ENCODE measurements at places on chromosomes 6 and 20. TPM values are rescaled to one million over a fixed set of nuclear protein-coding genes. Genes with fewer than 3 reads are reported as not detected.
A peak's percentile ranks its signal among the peaks of the same experiment; 100 is the strongest.

The POU3F2 gene
- total RNA-seq = not detected

The DEFB124 gene
- not detected for total RNA-seq

GRCh38 chr6:51626391-51626790 is 461.0 kb downstream of the PKHD1 start:
- DNase-seq = no peak

- DNase-seq = no peak
These were observed 448.0 kb downstream of the HAO1 start for GRCh38 chr20:7492257-7492656.

DNA sequence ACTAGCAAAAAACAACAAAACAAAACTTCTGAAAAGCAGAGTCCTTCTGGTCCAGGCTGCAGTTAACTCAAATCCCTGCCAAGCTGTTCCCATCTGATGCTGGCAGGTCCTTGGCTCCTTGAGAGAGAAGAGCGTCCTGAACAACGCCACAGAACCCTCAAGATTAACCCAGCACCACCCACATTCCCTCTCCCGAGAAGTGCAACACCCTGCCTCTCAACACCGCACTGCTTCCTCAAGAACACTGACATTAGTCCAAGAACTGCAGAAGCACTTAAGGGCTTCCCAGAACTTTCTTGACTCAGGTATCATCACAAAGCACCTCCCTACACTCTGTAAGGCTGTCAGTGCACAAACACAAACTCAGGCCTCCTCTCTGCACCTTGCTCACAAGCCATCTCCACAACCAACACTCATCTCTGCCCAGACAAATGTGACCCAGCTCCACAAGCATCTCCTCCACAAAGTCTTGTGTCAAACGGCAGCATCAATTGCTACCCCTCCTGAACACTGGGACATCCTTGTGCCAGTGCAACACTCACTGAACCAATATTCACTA is 7.5 kb downstream of the MRPL14 start:
- DNase-seq = no peak

DNA sequence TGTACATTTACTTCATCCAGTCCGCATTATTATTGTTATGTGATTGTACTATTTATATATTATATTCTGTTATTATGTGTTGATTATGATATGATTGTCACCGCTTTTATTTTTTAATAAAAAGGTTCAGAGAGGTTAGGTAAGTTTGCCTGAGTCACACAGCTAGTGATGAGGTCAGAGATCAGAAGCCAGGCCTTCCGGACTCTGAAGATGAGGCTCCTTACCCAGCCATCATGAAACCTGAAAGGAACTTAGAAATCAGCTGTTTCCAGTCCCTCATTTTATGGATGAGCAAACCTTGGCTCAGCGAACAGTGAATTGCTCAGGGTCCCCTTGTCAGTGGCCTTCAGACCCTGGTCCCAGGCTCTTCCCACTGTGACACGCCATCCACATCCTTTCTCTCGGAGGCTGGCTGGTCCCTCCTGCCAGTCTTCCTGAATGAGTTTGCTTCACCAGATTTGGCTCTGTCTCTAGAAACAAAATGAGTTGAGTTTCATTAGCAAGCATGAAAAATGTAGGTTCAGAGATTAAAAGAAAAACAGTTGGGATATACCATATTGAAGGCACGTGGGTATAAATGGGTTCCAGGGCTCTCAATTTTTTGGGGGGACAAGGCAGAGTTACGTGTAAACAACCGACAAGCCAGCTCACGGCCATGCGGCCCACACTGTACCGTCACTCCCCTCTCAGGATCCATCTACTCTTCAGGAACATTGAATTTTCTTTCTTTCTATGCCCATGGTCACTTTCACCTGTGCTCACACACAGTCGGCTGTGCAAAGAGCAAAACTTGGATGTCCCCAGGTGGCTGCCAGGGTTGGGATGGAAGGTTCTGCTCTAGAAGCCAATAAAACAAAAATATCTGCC is 132.9 kb downstream of the ZDHHC14 start:
- no peak for DNase-seq

DNA sequence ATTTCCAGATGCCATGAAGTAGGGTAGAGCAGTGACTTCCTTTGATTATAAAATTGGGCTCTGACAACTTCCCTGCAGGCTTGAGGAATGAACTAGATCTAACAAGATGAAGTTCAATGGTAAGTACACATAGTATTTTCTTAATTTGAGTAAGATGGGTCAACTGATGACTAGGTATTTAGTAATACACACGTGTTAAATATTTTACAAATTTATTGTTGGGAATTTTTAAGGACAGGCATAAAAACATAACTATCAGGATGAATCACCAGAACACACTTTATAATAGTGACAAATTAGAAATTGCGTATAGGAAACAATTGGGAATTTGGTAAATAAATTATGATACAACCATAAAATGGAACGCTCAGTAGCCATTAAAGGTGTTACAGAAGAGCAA is 762.4 kb upstream of the SLC35B3 start:
- no peak for DNase-seq

DNA sequence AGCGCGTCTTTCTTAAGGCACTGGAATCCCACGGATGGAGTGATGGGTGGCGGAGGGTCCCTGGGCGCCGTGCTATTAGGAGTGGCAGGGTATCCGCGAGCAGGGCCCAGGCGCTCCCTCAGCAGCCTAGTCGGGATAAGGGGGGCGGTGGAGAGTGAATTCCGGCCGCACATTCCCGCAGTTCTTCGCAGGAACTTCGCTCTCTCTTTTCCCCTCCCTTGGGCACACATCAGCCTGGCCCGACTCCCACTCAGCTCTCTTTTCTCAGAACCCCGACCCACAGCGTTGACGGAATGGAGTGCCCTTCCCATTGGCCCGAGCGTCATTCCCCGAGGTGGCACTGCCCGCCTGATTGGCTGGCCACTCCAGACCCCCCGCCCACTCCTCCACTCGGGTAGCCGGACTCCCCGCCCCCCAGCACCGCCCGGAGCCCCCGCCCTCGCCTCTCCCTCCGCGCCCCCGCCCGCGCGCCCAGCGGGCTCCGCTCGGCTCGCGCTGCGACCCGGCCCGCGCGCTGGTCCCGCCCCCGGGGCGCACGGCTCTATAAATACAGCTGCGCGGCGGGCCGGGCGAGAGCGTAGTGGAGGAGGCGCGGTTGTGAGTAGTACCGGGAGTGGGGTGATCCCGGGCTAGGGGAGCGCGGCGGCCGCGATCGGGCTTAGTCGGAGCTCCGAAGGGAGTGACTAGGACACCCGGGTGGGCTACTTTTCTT is at the start of gene ID4:
ID4 (plus strand) TSS at position 572 of the 712 bp plus-strand sequence. CDS start 385 bp downstream, outside the sequence.
- peak; percentile 67 for DNase-seq

- no peak for DNase-seq
These were observed 50.9 kb upstream of the CCDC28A start for GRCh38 chr6:138722425-138723371.

DNA sequence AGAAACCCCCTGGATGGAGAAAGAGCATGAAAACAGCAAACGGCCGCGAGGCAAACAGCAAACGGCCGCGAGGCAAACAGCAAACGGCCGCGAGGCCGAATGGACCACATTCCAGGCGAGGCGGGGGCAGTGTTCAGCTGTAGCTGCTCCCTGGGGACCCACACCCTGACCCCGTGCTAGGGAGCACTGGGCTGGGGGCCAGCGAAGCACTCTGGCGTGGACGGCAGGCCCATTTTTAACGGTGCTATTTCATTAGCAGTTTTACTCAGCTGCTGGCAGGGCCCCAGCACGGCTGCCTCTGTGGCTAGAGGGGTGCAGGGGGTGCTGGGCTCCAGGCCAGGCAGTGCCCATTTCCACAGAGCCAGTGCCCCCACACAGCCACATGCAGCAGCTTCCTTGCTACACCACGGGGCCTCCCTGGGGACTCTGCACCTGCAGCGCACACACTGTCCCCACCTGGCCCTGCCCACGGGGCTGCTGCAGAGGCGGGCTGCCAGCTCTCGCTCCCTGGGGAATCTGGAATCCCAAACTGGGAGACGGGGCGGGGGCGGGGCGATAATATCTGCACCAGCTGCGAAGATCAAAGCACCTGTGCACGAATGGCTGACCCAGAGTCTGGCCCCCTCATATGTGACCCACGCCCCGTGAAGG is 35.6 kb upstream of the SLCO4A1 start:
- no peak for DNase-seq

DNA sequence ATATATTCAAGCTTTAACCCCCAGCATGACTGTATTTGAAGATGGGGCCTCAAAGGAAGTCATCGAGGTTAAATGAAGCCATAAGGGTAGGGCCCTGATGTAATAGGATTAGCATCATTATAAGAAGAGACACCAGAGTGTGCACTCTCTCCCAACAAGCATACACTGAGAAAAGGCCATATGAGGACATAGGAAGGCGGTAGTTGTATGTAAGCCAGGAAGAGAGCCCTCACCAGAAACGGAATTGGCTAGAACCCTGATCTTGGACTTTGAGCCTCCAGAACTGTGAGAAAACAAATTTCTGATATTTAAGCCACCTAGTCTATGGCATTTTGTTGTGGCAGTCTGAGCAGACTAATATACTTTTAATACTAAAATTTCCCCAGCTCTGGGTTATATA is 150.1 kb upstream of the STXBP5 start:
- no peak for DNase-seq

DNA sequence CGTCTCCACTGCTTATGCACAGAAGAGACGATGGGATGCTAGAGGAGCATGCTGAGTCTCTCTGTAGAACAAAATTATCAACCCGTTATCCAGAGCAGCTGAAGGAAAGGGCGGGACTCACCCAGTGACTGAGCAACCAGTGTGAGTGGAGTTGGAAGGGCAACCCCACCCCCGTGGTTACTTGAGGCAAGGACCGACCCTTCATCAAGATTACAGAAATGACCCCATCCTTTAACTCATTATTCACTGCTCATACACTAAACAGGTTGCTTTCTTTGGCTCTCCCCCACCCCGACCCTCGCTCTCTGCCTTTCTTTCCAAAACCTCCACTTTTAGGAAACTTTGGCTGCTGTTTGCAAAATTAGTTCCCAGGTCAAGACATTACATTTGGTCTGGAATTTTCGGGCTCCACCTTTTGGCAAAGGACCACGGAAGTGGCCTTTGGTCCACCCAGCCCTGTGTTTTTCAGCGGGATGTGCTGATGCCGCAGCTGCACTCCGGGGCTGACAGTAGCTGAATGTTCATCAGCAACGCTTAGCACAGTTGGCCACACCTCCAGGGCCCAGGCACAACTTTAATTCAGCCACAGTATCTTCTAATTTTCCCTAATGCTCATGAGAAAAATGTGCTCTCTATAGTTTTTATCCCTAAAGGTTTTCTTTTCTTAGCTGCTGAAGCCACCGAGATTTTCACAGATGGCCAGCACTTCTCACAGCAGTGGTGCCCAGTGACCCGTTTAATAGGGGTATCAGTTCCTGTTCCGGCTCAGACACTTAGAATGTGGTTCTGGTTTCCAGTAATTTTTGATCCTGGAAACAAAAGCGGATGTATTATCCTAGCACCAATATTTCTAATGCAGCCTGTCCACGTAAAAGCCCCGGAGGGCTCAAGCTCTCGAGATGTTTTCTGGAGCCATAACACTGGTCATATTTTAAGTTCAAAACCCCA is 103.6 kb upstream of the NXT1 start:
- DNase-seq = no peak

- no peak for DNase-seq
These were observed 76.8 kb upstream of the FOXP4 start for GRCh38 chr6:41469156-41470028.

GRCh38 chr20:15628851-15629353 is 944.3 kb downstream of the KIF16B start:
- no peak for DNase-seq

DNA sequence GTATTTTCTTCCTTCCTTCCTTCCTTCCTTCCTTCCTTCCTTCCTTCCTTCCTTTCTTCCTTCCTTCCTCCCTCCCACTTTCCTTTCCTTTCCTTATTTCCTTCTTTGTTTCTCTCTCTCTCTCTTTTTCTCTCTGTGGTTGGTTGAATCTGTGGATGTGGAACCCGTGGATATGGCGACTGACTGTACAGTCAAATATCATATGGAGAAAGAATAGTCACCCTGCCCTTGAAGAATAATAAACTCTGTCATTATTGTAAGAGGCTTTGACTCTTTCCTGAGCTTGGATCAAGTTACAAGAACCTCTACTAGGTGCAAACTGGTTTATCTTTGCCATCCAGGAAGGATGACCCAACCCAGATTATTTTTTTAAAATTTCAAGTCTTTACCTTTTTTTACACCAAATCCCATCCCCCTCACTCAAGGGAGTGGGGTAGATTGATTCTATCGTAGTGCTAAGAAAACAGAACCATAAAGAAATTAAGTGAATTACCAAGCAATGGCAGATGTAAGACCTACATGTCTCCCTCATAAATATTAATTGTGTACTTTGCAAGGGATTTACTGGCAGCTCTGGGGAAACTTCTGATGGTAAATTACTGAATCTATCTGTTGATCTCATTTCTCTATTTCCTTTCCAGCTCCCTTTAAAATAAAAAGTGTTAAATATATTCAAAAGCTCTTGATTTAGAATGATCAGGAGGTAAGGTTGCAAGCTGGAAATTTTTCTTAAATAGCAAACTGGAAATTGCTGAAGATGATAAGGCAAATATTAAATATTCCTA is 667.5 kb downstream of the UTRN start:
- no peak for DNase-seq

DNA sequence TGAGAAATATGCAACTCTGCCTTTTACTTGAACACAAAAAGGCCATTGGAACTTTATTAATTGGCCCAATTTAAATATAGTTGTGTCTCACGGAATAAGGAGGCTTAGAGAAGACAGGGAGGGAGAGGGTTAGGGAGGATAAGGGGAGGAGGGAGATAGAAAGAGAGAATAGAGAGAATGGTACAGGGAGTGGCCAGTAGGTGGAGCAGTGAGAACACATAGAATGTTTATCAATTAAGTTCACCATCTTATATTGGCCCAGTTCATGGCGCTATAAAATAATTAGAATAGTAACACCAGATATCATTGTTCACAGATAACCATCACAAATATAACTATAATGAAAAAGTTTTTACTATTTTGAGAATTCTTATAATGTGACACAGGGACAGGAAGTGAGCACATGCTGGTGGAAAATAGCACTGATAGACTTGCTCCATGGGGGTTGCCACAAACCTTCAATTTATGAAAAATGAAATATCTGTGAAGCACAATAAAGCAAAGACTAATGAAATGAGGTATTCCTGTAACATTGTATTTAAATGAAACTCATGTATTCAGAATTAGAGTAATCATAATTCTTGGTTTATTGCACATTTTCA is 374.1 kb upstream of the MANEA start:
- DNase-seq = no peak

DNA sequence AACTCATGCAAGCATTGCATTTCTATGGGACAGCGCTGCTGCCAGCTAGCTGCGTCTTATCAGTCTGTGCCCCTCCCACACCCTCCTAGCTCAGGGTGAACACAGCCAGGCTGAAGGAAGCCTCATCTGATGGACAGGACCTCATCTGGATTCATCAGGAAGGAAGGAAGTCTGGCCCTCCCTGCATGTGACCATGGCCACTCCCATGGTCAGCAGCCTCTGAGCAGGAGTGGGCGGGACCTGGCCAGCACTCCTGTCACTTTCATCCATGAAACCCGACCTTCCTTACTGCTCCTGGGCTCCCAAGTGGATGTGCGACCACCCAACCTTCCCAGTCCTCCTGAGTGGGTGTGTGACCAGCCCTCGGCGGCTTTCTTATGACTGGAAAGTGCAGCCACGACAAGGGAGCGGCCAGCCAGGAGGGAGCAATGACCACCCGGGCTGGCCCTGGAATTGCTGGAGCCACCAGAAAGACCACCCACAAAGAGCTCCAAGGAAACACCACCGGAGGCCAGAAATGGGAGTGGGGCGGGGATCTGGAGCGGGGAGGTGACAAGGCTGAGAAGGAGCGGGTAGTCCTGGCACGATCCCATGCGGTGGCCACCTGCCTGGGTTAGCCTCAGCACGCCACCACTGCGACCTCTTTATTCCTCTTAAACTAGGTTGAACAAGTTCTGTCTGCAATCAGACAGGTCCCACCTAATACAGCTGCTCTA is 241.2 kb downstream of the TTLL2 start:
- DNase-seq = peak; percentile 39

GRCh38 chr6:154993026-154993425 is 2.1 kb upstream of the TIAM2 start:
- no peak for DNase-seq

Measured in liver (tissue), 10 donors.